Stimulated activated naive CD4-positive, alpha-beta T cell treated with Interleukin-2 at 50 U/mL for 16 hours (primary cell): ENCODE measurements at places on chromosomes 3 and 15.

DNA sequence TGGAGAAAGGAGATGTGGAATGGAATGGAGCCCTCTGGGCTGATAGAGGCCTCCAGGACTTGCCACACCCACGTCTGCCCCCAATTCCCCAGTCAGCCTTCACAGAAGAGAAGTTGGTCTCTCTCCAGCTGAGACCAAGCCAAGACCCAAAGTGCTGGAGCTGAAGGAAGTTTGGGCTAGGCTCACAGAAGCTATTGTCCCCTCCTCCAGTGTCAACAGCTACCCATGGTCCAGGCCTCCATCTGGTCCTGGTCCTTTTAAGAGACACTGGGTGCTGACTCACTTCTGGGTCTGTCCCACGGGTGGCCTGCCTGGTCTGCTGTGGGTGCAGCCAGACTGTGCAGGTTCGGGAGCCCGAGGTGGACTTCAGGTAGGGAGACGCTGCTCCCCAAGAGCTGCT lies 179.8 kb downstream of the APBA2 start:
- no peak for DNase-seq

GRCh38 chr3:69500604-69501003 lies 114.7 kb upstream of the FRMD4B start:
- no peak for DNase-seq

DNA sequence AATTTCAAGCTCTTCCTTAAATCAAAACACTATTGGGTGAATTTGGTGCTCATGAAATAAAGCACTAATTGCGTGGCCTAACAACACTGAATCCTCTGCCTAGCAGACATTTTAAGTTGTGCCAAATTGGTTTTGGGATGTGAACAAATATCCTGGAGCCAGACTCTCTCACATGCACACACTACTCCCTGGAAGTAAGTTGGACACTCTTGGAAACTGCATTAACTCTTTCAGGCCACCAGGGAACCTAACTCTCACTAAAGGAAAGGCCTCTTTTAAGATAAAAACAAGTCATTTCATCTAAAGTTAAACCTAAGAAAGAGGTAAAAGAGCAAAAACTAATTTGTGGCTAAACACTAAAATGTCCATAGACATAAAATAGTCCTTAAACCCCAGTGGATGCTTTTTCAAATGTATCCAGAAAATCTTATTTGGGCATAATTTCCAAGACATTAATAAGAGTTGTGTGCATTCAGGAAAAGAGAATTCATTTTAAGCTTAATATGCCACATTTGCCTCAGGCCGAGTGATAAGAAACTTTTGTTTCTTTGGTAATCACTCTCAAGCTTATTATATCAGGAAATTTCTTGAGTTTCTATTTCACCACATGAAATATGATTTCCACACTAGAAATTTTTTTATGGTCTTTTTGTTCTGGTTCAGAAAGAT lies 61.8 kb downstream of the ZBTB20 start:
- DNase-seq: no peak

- no peak for DNase-seq
Measured at GRCh38 chr15:58900631-58901030, 32.8 kb downstream of the SLTM start.

- peak; percentile 44 for DNase-seq
Measured at GRCh38 chr15:85582131-85583079, 202.0 kb downstream of the AKAP13 start.

DNA sequence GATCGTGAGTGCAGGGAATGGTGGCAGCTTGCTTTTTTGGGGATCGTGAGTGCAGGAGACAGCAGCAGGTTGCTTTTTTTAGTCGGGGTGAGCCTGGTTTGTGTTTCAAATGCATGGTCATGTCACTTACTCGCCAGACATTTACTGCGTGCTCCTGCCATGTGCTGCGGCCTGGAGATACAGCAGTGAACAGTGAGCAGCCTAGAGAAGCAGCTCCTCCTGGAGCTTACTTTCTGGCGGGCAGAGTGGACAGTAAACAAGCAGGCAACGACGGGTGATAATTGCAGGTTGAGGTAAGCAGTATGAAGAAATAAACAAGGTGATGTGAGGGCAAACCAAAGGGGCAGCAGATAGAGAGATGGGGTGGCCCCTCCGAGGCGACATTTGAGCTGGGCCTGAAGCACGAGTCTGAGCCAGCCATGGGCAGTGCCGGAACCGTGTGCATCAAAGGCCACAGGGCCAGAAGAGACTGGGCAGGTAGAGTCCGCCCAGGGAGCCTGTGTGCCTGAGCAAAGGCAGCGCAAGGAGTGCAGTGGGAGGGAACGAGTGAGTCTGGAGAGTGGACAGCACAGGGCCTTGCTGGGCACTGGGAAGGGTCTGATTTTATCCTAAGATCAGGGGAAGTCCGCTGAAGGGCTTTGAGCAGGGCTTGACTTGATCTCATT lies 57.3 kb upstream of the RASA2 start:
- no peak for DNase-seq

GRCh38 chr15:85711580-85712192 lies 83.0 kb downstream of the KLHL25 start:
- peak; percentile 16 for DNase-seq

GRCh38 chr15:80482696-80483095 lies 78.5 kb downstream of the ARNT2 start:
- DNase-seq: no peak

- DNase-seq: peak; percentile 14
Measured at GRCh38 chr3:183287301-183287971, 34.4 kb downstream of the B3GNT5 start.

DNA sequence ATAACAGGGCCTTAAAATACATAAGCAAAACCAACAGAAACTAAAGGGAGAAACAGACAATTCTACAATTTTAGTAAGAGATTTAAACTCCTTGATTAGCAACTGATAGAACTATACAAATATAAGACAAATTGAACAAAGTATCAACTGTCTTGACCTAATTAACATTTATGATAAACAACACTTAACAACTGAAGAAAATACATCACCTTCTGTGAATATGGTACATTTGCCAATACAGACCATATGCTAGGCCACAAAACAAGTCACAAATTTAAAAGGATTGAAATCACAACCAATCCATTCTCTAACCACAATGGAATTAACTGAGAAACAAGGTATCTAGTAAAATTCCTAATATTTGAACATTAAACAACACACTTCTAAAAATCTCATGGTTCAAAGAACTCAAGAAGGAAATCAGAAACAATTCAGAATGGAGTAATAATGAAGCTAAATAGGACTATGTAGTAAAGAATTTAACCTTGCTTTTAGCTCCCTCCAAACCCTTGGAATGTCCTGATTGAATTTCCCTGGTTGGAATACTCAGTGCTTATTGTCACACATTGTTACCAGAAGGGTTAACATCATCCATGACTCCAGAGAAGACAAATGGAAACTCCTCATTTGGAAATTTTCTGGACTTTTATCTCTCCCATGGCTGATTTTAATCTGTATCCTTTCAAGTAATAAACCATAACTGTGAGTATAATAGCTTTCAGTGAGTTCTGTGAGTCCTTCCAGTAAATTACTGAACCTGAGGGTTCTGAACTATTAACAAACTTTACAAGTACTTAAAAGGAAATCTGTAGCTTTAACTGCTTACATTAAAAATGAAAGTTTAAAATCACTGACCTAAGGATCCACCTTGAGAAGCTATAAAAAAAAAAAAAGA lies 88.8 kb downstream of the DLG1 start:
- DNase-seq: no peak

GRCh38 chr3:72411126-72411525 lies 437.1 kb downstream of the SHQ1 start:
- DNase-seq: no peak

GRCh38 chr3:65265511-65265910 lies 577.7 kb upstream of the ADAMTS9 start:
- DNase-seq: no peak

- DNase-seq: no peak
Measured at GRCh38 chr3:195210266-195210973, 60.5 kb downstream of the XXYLT1 start.

- DNase-seq: no peak
Measured at GRCh38 chr3:53080612-53081205, 34.8 kb upstream of the SFMBT1 start.

- no peak for DNase-seq
Measured at GRCh38 chr15:74297887-74298286, 61.8 kb downstream of the CCDC33 start.

DNA sequence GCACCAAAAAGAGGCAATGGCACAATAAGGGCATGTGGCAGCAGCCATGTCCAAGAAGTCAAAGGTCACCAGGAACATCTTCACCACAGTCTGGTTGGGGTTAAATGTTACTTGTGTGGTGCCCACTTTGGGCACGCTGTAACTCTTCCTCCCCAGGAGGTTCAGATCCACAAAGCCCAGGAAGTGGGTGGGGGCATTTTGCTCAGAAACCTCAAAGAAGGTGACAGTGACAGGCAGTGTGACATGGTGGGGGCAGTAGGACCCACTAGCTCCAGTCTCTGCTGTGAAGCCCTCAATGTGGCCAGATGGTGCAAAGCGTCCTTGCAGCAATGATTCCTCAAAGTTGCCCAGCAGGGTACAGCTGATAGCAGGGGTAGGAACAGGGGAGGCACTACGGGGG lies 5.8 kb downstream of the ZNF80 start:
- DNase-seq: peak; percentile 40

DNA sequence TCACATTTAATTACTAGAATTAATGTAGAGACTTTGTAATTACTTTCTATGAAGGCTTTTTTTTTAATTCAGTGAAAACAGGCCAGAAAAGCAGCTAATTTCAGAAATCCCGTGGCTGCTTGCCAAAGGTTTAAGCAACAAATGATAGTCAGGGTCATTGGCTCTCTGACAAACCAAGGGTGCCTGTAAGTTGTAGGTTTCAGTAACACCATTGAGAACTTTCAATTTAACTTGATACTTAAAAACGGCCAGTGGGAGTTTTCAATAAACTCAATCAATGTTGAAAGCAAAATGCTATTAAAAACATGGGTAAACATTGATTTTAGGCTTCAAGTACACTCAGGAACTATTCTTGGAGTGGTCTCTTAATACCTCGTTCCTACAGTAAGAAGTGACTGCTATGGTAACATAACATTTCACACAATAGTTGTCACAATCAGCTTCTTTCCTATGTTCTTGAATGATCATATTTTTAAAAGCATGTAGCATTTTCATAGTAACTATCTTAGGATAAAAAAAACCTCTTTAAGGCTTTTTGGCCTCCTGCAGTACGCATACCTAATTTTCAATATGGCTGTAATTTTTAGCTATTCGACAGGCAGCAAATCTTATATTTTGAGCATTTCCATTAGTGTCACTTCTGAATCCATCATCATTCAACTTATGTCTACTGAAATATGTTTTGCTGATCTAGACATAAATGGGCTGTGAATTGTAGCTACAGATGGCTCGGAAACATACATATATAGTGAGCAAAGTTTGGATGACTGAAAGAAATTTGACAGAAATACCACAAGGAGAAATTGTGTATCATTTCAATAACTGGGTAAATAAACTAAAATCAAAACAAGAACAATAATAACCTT lies 592.1 kb upstream of the GBE1 start:
- DNase-seq: no peak

DNA sequence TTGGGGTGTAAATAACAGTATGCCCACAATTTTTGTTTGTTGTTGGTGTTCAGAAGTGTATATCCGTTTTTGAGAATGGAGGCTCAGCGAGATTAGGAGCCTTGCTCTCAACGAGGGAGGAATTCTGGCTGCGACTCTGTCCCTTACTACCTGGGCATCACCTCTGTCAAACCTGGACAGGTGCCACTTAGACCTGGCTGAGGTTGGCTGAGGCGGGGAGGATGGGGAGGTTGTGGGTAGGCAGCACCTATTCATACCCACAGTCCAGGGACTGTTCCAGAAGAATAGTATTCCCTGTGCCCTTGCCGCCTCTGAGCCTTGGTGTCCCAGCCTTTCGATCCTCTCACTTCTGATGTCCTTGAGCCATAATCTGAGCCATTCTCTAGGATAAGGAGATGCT lies 99.9 kb downstream of the LINGO1 start:
- no peak for DNase-seq

DNA sequence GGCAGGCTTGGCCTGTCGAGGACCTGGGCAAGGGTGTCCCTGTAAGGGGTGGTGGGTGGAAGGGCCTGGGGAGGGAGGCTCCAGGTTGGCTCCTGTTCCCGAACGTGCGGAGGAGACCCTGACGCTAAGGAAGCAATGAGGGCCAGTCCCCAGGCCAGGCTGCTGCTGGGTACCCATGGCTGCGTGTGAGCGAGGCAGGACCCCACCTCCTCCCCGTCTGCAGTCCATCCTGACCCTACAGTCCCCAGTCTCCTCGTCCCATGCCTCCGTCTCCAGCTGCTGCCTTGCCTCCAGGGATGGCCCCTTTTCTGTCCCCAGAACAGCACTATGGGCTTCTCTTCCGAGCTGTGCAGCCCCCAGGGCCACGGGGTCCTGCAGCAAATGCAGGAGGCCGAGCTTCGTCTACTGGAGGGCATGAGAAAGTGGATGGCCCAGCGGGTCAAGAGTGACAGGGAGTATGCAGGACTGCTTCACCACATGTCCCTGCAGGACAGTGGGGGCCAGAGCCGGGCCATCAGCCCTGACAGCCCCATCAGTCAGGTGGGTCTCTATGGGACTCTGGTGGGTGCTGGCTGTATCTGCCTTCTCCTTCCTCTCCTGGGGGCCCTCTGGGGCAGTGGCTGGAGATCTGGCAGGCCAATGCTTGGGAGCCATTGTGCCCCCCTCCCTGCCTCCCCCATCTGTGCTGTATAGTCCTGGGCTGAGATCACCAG lies 571 bp downstream of the FES start:
- DNase-seq: no peak

- no peak for DNase-seq
Measured at GRCh38 chr15:99983171-99983885, 250.1 kb upstream of the LYSMD4 start.

DNA sequence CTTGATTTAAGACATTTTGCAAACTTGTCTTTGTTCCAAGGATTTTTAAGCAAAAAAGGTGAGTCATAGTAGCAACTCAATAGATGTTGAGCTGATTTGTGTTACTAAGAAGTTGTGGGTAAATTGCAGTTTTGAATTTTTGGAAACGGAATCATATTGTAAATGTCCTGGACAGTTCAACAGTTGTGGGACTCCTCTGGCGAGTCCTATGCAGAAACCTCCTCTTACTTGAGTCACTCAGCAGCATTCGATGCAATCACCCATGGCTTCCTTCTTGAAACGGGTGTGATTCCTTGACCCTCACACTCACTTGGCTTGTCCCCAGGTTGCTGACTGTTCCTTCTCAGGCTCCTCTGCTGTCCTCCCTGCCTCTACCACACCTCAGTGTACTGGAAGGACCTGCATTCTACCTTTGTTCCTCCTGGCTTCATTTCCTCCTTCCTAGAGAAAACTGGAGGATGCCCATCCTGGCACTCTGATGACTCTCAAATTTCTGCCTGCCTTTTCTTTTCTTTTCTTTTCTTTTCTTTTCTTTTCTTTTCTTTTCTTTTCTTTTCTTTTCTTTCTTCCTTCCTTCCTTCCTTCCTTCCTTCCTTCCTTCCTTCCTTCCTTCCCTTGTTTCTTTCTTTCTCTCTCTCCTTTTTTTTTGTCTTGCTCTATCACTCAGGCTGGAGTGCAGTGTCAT lies 52.8 kb upstream of the DGKG start:
- no peak for DNase-seq

GRCh38 chr3:144018776-144019175 lies 47.2 kb downstream of the DIPK2A start:
- no peak for DNase-seq

GRCh38 chr3:126133606-126134005 lies 46.8 kb downstream of the ALDH1L1 start:
- DNase-seq: no peak

GRCh38 chr3:43689766-43690399 lies 855 bp upstream of the ABHD5 start:
- DNase-seq: peak; percentile 42
